T-cell (primary cell): ENCODE measurements at places on chromosomes 4 and X.

- no peak for DNase-seq
Measured at GRCh38 chr4:95544113-95545103, 4.4 kb downstream of the UNC5C start.

DNA sequence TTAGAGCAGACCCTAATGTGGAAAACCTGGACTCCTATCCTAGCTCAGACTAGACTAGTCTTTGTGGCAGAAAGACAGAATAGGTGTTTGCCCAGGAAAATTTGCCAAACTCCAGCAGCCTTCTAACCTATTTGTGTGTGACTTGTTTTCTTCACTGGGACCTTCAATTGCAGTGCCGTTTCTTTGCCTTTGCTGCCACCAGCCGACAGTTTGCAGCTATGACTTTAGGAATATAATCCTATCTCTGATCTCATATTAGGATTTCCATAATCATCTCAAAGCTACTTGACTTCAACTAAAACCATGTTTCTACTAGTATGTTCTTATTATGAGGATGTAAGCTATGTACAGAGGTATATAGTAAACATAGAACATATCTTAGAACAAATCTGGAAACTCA lies 60.2 kb upstream of the PGAM4 start:
- no peak for DNase-seq

GRCh38 chr4:99366491-99366890 lies 13.9 kb upstream of the ADH1C start:
- DNase-seq: no peak

- no peak for DNase-seq
Measured at GRCh38 chrX:153905481-153906095, 1.1 kb downstream of the AVPR2 start.

DNA sequence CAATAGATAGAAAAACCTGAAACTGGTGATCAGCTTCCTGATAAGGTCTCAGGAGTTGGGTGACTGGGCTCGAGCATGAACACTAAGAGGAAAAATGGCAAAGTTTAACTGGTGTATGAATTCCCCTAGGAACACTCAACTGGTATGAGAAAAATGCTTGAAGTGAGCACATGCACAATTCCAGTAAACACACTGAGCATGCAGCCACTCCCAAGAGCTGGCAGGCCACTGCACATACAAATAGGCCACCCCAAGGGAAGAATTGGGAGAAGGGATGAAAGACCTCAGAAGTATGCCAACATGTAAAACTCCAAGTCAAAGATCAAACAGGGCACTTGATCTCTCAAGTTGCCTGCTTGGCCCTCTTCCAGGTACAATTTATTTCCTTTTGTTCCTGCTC lies 45.4 kb upstream of the GNPDA2 start:
- DNase-seq: no peak

DNA sequence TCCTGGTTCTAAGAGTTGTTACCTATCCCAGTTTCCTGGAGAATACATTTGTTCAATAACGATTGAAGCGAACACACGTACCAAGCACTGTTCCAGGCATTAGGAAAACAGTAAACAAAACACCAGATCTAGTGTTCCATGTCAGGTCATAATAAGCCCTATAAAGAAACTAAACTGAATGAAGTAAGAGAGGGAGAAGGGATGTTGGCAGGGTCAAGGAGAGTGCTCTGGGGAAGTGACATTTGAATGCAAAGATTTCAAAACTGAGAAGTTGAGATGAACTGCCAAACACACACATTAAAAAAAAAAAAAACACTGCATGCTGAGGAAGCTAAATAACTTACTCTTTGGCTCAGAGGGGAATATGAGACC lies 14.4 kb upstream of the ENAM start:
- no peak for DNase-seq

GRCh38 chr4:83701041-83701440 lies 165.1 kb downstream of the GPAT3 start:
- no peak for DNase-seq

DNA sequence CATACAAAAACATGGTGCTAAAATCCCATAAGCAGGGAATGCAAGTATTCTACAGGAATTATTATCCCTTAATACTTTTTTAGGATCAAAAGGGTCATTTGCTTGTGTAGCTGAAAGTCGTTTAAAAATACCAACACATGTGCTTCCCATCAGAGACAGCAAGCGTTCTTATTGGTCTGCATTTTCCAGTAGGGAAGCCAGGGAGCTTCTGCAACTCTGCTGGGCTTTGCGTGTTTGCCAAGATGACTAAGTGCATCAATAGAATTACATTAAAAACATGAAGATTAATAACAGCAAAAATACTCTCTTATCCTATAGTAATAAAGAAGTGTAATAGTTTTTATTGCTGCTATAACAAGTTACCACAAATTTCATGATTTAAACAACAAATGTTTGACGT lies 111.2 kb downstream of the QDPR start:
- DNase-seq: no peak

DNA sequence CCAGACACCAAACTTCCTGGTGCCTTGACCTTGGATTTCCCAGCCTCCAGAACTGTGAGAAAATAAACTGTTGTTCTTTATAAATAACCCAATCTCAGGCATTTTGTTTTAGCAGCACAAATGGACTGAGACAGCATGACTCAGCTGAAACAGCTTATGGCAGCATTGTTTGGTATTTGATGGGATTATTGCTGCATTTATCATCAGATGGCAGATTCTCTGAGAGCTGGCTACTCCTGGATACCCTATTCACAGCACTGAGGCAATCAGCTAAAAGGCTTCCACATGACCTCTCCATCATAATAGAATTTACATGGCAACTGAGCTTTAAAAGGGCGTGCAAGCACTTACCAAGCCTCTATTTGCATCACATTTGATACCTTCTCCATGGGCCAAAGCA lies 623.1 kb upstream of the CPEB2 start:
- no peak for DNase-seq

- DNase-seq: no peak
Measured at GRCh38 chr4:69708211-69708610, 52.2 kb downstream of the SULT1B1 start.

DNA sequence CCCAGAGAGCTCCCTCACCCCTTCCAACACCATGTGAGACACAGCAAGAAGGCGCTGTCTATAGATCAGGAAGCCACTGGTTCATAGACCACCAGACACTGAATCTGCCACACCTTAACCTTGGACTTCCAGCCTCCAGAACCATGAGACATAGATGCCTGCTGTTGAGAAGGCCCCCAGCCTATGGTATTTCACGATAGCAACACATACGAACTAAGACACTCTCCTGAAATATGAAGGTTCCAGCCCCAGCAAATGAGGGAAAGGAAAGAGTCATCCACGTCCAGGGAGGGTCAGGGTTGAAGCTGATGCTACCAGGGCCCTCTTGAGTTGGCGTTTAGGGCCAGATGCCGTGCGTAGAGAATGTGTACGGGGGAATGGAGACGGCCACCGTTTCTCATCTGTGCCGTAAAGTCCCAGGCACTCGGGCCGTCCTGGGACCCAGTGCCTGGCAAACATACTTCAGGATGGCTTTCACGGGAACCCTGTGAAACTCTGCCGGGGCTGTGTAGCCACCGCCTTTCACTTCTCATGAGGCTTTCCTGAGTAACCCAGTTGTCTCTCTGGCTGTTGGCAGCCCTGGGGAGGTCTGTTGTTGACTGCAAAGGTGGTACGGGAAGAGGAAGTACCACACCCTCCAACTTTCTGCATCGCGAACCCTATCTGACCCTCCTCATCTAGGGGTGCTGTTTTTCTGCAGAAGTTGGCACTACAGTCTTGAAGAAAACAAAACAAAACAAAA lies 17.7 kb upstream of the P2RY8 start:
- peak; percentile 57 for DNase-seq

DNA sequence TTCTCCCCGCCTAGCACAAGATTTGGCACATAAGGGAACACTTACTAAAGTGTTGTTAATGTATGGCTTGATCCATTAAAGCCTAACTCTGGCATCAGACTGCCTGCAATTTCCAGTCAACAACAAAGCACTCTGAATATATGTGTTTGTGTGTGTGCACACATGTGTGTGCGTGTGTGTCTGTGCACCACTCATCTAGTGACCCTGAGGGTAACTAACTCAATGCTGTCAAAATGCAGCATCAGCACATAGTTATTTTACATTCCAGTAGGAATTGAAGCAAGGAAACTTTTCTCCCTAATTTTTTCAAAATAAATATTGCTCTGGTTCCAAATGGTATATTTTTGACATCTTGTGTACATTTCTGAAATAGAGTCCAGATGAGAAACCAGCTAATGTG lies 94.4 kb downstream of the SHROOM4 start:
- no peak for DNase-seq

- DNase-seq: no peak
Measured at GRCh38 chrX:74284391-74284952, 19.5 kb upstream of the ZCCHC13 start.

DNA sequence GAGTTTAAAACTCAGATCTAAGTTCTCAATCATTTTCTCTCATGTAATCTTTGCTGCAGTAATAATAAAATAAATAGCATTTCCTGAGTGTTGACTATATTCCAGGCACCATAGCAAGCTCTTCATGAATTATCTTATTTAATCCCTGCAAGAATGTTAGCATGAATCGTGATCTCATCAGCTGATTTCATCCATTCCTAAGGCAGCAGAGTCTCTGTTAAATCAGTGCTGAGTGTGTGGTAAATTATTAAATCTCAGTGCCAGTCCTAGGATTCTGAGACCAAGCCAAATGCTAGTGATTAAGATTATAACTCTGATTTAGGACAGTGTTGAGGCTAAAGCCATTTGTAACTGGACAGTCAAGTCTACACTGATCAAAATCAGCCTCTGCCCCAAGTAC lies 240.3 kb upstream of the TAPT1 start:
- DNase-seq: no peak

DNA sequence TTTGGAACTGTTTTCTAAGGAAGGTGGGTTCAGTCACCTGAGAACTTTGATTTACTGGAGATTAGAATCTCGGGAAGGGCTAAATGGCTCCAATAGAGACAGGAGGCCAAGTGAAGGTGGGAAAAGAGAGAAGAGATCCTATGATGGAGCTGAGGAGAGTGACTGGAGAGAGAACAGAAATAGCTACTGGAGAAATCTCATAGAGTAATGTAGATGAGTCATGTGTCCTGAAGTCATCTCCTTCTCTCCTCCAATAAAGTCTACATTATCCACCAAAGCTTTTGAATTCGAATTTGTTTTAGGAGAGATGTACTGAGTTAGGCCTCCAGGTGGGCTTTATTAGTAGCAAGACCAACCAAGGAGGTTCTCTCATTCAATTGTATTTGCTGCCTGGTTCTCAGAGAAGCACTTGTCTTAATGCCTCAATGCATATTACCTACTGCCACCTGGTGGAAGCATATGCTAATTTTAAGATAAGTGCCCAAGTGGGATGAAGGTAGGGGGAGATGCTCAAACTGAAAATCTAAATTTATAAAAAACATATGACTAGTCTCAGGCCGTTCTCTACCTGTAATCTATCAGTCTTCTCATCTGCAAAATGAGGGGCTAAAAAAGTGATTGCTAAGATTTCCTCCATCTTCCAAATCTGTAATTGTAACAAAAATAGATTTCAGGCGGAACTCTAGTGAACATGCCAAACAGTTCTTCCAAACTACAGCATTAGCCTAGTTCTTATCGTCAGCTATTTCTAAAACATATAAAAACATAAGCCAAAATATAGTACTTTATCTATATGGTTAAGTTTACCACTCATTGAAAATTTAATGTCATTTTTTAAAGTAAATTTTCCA lies 24.4 kb downstream of the TXK start:
- no peak for DNase-seq

GRCh38 chr4:123453061-123453680 lies 56.6 kb downstream of the SPRY1 start:
- no peak for DNase-seq

DNA sequence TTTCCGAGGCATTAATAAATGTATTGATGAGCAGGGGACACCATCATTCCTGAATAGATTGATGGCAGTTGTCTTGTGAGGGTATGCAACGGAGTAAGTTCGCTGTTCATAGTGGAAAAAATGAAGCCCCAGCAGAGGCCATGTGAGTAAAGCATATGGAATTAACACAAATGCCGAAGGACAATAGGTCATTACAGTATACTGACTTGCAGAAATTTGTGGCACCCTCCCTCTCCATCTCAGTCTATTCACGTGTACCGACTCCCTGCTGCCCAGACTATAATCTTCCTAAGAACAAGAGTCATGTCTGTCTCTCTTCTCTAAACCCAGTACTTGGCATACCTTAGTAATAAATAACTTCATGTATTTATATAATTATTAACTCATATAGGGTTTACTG lies 47.1 kb upstream of the PCDH10 start:
- no peak for DNase-seq

GRCh38 chr4:88352062-88352740 lies 26.5 kb upstream of the HERC6 start:
- no peak for DNase-seq

DNA sequence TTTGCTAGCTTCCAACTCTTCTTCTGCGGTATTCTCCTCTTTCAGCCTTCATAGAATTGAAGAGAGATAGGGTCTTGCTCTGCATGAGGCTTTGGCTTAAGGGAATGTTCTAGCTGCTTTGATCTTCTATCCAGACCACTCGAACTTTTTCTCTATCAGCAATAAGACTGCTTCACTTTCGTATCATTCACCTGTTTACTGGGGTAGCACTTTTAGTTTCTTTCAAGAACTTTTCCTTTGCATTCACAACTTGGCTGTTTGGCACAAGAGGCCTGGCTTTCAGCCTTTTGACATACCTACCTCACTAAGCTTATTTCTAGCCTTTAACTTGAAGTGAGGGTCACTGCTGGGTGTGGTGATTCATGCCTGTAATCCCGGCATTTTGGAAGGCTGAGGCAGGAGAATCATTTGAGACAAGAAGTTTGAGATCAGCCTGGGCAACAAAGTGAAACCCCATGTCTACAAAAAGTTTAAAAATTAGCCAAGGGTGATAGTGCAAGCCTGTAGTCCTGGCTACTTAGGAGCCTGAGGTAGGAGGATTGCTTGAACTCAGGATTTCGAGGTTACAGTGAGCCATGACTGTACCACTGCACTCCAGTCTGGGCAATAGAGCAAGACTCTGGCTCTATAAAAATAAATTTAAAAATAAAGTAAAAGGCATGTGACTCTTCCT lies 47.1 kb upstream of the HPGDS start:
- DNase-seq: no peak

GRCh38 chr4:126124818-126125217 lies 810.1 kb downstream of the FAT4 start:
- DNase-seq: no peak

GRCh38 chr4:165765053-165765452 lies 108.0 kb upstream of the TLL1 start:
- no peak for DNase-seq

DNA sequence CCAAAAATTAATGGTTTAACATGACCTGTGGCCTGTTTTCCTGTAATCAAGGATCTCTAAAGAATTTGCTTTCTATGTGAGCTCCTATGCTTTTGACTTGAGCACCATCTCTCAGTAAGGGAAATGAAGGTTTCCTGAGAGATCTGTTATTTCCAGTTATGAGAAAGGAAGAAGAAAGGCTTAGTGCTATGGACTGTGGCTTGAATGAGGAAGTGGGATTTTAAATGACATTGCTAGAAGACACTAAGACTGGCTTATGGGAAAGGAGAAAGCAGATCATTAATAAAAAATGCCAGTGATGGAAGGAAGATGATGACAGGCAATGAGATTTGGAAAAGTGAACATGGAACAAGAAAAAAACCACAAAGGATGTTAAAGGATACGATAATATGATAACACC lies 285.4 kb downstream of the OPHN1 start:
- DNase-seq: no peak

- DNase-seq: no peak
Measured at GRCh38 chr4:137534516-137534915, 2.2 kb upstream of the PCDH18 start.

GRCh38 chrX:147884958-147885357 lies 26.8 kb upstream of the FMR1 start:
- no peak for DNase-seq

GRCh38 chrX:47849778-47850177 lies 13.1 kb downstream of the ZNF81 start:
- DNase-seq: no peak
